ENCODE measurements at places on chromosomes 13 and 19.

DNA sequence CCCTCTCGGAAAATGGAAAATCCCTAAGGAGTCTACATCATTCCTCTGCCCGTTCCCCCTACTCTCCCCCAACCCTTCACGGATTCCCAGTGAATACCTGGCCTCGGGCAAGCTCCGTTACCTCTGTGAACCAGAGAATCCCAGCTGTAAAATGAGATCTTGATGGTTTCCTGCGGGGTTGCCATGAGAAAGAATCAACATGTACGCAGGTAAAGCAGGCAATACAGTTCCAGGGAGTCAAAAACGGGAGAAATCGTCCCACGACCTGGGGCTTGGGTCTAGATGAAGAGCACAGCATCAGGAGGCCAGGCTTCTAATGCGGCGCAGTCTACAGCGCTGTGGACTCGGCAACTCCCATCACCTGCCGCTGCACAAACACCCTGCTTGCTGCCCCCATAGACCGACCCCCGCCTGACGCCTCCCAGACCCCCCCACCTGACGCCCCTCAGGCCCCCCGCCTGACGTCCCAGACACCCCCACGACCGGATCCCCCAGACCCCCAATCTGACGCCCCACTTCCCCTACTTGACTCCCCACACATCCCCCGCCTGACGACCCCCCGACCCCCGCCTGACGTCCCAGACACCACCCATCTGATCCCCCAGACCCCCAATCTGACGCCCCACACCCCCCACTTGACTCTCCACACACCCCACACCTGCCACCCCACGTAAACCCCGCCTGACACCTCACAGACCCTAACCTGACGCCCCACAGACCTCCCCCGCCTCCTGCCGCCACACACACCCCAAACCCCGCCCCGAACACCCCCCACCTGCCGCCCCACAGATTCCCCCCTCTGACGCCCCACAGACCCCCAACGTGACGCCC is 680 bp downstream of the LIG4 start:
- peak; percentile 54 for DNase-seq

- no peak for DNase-seq
Observed at GRCh38 chr19:4077800-4078684, 11.3 kb upstream of the ZBTB7A start.

- DNase-seq: no peak
Observed at GRCh38 chr13:106220211-106220610, 315.3 kb downstream of the EFNB2 start.

DNA sequence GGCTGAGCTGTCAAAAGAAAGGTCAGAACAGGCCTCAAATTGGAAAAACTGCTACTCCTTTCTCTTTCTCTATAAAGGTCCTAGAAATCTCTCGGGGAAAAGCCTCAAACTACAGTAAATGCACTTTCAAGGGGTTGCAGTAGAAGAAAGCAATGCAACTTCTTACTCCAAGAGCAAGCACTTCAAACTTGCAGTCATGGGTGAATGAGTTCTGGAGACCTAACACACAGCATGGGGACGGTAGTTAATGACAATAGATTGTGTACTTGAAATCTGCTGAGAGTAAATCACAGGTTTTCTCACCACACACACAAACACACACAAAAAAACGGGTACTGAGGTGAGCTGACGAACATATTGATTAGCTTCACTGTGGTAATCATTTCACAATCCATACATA is 11.8 kb downstream of the TUBGCP3 start:
- DNase-seq: no peak

- peak; percentile 57 for DNase-seq
Observed at GRCh38 chr13:27830010-27830409, 37.7 kb downstream of the GSX1 start.

DNA sequence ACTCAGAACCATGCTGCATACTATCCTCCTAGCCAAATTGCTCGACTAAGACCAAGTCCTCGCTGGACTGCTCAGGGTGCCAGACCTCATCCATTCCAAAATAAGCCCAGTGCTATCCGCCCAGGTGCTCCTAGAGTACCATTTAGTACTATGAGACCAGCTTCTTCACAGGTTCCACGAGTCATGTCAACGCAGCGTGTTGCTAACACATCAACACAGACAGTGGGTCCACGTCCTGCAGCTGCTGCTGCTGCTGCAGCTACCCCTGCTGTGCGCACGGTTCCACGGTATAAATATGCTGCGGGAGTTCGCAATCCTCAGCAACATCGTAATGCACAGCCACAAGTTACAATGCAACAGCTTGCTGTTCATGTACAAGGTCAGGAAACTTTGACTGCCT is 1.5 kb downstream of the PABPC3 start:
- DNase-seq: no peak
